ENCODE measurements at places on chromosomes 5 and 9. TPM values are rescaled to one million over a fixed set of nuclear protein-coding genes. Genes with fewer than 3 reads are reported as not detected.

The WNK2 gene
- total RNA-seq: 89.7 TPM

The ADCY2 gene
- 17.5 TPM for total RNA-seq

The PRSS3 gene
- total RNA-seq: not detected

The CBY3 gene
- total RNA-seq: not detected

The ADGRD2 gene
- total RNA-seq: not detected

The CDC20B gene
- 0.38 TPM for total RNA-seq

The PCDHA1 gene
- total RNA-seq: 0.71 TPM

The CD14 gene
- total RNA-seq: 22.0 TPM

The PCDHB10 gene
- 12.9 TPM for total RNA-seq
